ENCODE measurements at places on chromosomes 1 and 21.

DNA sequence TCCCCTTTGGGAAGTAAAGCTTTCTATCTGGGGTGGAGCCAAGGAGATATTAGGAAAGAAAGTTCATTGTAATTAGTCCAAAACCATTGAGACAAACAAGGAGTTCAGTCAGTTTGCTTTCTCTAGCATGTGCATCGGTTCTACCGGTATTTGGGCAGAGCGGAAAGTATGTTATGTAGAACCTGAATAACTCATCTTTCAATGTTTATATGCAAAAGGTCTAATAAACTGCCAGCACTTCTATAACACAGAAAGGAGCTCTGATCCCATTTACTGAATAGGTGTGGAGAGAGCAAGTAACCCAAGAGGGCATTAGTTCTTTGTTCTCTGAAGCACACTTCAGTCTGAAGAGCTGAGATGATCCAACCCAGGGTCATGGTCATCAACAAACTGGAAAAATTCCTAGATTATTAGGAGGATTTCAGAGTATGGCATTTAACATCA lies 3.5 kb downstream of the TGFB2 start:
- DNase-seq = no peak

DNA sequence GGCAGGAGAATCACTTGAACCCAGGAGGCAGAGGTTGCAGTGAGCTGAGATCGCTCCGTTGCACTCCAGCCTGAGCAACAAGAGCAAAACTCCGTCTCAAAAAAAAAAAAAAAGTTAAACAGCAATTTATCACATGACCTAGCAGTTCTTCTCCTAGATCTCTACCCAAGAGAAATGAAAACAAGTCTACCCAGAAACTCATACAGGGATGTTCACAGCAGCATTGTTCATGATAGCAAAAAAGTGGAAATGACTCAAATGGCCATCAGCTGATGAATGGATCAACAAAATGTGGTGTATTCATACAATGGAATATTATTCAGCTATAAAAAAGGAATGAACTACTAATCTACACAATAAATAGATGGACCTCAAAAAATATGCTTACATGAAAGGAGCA lies 12.2 kb upstream of the ID3 start:
- DNase-seq = no peak

DNA sequence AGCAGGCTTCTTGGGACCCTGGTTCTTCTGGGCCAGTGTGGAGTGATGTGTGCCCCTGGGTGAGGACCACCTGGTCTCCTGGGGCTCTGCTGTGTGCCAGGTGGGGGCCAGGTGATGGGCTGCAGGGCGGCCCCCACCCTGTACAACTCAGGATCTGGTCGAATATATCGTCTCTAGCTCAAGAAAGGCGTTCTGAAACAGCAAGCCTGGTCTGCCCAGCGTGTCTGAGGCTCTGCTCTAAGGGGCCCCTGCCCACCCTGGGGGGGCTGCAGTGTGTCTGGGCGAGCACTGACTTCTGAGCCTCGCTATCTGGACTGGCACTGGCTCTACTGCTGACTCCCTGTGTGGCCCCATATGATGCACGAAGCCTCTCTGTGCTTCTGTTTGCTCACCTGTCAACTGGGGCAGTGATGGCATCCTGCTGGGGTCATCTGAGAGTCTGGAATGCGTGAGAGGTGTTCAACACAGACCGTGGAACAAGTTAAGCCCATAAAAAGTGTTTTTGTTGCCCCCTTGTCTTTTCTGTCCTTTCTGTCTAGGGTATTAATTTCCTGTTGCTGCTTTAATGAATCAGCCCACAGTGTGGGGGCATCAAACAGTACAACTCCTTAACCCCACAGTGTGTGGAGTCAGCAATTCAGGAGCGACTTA lies 56.0 kb upstream of the TRAPPC10 start:
- DNase-seq = no peak

GRCh38 chr1:117135329-117135728 lies 13.8 kb upstream of the TRIM45 start:
- no peak for DNase-seq
